ENCODE measurements at places on chromosomes 6 and 20.

- DNase-seq = peak; percentile 78
Measured at GRCh38 chr20:571754-572441, 28.3 kb upstream of the CSNK2A1 start.

DNA sequence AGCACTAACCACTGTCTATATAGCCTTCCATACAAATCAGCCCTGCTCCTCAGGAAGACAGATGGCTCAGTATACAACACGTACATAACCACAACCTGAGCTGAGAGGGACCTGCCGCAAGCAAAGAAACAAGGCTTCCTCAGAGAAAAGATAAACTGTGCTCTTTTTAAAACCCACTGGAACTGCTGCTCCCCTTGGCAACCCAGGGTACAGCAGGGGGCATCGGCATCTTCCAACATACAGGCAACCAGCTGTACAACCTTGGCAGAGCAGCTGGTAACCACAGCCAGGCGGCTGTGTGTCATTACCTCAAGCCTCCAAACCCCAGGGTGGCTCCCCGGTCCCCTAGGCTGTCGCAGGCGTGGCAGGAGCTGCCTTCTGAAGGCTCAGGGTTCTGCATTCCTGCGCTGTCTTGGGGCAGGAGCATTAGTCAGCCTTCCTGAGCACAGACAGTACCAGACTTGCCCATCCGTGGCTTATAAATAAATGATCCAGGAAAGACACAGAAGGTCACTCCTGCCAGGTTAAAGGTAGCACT lies 249.5 kb downstream of the ADGRG6 start:
- no peak for DNase-seq

DNA sequence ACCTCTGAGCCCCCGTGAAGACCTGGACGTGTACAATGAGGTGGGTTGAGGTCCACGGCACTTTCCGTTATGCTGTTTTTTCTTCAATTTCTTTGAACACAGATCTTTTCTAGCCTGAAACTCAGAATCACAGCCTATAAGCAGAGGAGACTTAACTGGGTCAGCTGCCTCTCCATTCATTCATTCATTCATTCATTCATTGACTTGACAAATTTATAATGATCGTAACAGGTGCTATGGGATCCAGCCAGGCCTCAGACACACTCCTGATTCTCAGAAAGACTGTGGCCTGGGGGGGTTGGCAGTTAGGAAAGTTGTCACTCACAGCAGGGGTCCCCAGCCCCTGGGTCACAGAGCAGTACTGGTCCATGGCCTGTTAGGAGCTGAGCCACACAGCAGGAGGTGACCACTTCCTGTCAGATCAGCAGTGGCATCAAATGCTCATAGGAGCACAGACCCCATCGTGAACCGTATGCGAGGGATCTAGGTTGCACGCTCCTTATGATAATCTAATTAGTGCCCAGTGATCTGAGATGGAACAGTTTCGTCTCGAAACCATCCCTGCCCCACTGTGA lies 38.6 kb upstream of the IRF4 start:
- DNase-seq = peak; percentile 27

DNA sequence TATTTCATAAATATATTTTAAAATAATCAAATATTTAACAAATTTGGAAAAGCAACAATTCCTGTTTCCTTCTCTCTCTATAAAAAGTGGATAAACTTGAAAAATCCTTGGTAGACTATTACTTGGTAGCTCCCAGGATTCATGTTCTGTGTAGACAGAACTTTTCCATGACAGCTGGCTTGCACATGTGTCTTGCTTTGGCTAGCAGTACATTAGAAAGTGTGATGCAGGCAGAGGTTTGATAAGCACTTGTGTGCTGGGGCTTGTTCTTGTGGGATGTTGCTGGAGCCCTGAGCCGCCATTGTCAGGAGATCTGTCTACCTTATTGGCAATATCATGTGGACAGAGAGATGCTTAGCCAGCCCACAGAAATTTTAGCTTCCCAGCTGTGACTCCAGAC lies 327.2 kb downstream of the CDKAL1 start:
- no peak for DNase-seq

- DNase-seq = no peak
Measured at GRCh38 chr6:44539701-44540355, 152.3 kb downstream of the CDC5L start.

DNA sequence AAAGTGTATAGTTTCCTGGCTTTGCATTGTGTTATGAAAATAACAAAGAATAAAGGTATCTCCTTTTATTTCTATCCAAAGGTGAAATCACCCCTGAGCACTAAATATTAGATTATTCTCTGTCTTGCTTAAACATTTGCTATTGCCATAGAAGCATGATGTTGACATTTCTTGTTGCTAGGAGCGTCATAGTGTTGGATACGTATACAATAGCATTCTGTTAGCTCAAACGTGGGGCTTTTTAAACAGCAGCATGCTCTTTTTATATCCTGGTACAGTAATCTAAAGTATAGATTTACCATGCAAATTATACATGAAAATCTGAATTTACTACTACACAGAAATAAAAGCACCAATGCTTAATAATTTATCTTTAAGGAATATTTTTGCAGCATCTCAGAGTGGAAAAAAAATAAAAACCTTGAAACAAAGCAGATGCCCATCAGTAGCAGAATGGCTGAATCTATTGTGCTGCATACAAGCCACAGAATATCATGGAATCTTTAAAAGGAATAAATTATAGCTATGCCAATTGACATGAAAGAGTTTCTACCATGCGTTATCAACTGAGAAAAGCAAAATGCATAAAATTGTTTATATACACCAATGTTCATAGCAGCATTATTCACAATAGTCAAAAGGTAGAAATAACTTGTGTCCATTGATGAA lies 9.6 kb upstream of the HSF2 start:
- no peak for DNase-seq

DNA sequence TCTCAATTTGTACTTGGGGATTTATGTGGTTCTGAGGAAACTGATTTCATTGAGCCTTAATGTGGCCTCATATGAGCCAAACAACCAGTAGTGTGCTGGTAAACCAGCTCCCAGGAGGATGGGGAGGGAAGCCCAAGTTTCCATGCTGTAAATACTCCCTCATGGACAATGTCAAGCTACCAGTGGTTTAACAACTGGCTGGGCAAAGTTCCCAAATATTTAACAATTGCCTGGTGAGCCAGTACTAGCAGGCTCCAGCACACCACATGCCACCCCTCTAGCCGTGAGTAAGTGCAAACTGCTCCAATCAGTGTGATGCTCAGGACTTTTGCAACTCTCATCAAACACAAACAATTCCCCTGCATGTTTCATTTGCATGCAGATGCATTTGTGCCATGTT lies 19.2 kb upstream of the CDKN1A start:
- DNase-seq = no peak

DNA sequence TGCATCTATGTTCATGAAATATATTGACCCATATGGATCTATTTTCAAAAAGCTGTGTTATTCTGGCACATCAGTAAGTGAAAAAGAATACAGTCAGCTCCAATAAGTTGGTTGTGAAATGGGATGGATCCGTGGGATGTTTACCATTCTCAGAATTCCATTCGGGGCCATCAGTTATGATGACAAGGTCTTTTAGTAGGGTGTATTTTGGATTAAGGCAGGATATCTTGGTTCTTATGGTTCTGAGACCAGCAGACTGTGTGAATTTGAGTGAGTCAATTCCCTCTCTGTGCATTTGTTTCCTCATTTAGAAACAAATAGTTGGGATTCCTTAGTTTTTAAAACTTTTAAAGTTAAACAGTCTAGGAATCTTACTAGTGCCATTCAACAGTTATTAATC lies 287.4 kb downstream of the CD109 start:
- no peak for DNase-seq

GRCh38 chr20:1816384-1817381 lies 78.5 kb upstream of the SIRPA start:
- no peak for DNase-seq

- peak; percentile 89 for DNase-seq
Measured at GRCh38 chr6:111533087-111533784, 50.2 kb upstream of the REV3L start.

GRCh38 chr20:21520702-21521595 lies 7.1 kb upstream of the NKX2-2 start:
- peak; percentile 73 for DNase-seq

DNA sequence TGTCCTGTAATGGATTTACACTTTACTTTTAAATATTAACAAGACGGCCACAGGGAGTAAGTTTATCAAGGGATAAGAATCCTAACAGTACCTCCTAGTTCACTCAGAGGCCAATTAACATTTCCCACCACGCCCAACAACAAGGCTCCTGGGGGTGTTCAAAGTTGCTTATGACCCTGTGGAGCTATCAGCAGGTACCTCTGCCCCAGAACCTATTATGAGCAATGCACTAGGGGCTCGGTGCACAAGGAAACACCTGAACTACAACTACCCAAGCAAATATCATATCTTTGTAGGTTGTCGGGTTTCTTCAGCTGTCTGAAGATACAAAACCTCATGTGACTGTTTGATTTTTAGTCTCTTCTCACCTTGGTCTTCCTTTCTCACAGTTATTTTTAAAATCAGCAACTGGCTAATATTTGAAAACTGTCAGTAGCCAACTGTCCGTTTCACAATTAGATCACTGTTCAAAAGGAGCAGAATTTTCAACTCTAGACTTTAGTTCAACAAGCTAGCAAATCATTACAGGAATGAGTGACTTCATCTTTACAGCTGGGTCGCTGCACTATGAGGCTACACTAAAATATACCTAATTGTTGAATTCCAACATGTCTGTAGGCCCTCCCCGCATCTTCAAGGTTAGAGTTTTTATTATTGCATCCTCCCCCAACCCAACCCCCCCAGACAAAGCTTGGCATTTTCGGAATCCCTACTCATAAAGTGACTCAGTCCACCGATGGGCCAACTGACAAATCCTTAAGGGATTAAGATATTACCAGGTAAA lies 38.1 kb downstream of the B4GALT5 start:
- no peak for DNase-seq

GRCh38 chr6:4884646-4885340 lies 108.6 kb downstream of the CDYL start:
- DNase-seq = no peak

DNA sequence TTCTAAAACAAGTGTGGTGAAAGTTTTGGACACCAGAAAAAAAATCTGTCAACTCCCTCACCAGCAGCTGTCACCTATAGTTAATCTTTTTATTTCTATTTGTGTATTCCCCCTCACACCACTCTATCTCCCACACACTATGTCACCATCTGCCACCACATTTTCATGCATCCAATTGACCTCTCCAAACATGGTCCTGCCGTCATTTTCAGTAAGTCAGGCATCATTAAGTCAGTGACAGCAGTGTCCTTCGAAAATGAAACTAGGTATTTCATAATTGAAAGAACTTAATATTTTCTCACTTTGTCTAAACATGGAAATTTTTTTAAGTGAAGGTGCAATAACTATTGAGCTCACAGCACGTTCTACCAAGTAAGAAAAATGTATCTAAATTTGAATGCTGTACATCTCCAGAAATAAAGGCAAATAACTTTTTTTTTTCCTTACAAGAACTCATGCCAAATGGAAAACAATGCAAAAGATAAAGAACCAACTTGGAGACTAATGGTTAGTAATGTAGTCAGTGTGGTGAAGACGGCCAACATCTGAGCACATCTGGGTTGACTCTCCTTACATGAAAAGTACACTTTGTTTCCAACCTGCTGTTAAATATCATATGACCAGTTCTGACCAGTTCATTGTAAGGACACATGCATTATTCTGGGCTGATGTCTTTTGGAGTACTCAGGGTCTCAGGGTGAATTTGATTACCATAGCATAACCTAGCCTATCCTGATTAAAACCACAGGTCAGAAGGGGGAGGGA lies 623.3 kb upstream of the MANEA start:
- DNase-seq = no peak

DNA sequence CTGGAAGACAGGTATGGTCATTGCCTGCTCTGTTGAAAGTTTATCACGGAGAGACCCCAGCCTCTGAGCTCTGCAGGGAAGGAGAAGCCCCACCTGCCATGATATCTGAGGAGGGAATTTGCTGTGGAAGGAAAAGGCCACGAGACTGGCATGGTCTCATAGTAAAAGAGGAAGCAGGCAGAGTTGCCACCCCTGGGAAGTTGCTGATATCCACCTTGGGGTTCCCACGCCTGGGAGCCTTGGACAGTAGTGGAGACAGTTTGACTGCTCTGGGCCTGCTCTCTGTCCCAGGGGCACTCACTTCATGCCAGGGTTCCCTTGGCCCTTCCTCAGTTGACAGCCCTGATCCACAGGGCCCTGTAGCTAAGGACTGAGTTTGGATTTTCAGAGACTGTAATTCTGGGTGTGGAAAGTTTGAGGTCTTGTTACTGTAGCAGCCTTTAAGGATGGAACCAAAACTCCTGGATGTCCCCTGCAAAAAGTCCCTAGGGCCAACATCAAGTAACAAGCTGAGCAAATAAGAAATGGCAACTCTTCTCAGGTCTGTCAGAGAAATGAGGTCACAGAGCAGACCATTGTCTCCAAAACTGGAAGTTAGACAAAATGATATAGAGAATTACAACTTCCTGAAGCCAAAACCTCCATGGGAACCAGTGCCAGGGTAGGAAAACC lies 6.9 kb upstream of the SIRPB1 start:
- DNase-seq = no peak

- no peak for DNase-seq
Measured at GRCh38 chr6:110517601-110518281, 41.3 kb upstream of the SLC22A16 start.

DNA sequence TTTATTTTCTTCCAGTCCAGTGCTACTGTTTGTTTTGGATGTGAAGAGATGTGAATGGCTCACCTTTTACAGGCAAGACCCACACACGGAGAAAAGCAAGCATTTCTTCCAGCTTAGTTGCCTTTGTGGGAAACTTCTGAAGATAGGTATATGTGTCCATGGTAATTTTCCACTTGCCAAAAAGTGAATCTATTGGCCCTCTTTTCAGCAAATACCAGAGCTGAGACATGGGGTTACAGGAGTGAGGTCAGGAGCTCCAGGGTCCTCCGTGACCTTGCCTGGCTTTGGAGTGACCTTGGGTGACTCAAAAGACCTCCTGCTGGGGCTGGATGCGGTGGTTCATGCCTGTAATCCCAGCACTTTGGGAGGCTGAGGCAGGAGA lies 166.7 kb downstream of the SCML4 start:
- no peak for DNase-seq

GRCh38 chr6:38119516-38119915 lies 300.0 kb downstream of the ZFAND3 start:
- DNase-seq = peak; percentile 41

GRCh38 chr6:45447716-45448115 lies 70.0 kb upstream of the SUPT3H start:
- no peak for DNase-seq

DNA sequence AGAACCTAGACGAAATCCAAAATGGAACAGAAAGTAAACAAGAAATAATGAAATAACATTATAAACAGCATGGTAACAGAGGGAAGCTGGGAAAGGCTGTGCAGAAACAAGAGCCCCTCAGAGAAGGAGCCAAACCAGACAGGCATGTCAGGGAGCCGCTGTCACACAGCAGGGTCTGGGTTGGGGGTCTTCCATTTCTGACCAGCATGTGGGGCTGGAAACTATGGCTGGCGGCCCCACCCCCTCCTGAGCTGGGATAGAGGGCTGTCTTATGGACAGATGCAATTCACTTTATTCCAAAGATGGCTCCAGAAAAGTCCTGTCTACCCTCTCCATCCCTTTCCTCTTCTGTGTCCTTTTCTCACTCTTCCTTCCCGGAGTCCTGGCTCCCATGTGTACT lies 27.3 kb downstream of the C6orf89 start:
- no peak for DNase-seq

All from ELF-1 (cell line).